G401 (cell line): ENCODE measurements at places on chromosomes 2 and 18. TPM values are rescaled to one million over a fixed set of nuclear protein-coding genes. Genes with fewer than 3 reads are reported as not detected.

DNA sequence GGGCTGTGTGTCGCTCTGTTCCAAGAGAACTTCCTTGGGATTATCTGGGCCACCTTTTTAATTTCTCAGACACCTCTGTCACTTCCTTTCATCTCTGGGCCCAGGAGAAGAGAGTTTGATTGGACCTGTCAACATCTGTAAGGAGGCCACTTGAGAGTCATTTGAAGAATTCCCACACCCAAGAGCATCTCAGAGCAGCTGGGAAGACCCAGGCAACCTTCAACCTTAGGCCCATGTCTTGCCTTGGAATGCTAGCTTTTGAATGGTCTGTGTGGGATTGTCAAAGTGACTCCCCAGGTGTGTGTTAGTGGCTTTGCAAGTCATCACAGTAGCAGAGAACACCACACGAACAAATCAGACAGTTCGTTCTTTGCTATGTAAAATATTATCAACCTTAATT is 280.3 kb downstream of the CYRIA start:
- no peak for DNase-seq

- DNase-seq: no peak
Observed at GRCh38 chr2:29844713-29845326, 76.6 kb downstream of the ALK start.

DNA sequence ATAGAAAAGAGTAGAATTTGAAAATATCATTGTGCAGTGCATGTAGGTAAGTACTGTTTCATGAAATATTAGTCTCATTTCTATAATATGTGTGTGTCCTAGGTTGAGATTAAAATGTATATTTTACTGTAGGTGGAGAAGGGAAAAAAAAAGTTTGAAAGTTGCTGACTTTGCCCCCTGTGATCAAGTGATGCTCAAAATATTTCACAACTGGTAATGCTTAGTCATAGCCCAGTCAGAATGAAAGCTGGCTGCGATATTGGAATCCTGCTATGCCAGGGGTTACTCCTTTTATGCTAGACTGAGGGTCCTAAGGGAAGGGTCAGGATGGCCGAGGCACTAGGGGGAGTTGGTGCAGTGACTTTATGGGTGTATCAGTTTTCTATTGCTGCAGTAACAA is 19.5 kb upstream of the CFAP36 start:
- DNase-seq: no peak

The ABCB11 gene
- total RNA-seq: not detected in 2 replicates

The SERTAD2 gene
- total RNA-seq: 19.3 and 28.9 TPM in 2 replicates

The ALPI gene
- not detected in 2 replicates for total RNA-seq
